ENCODE measurements at places on chromosomes 13 and 19.

DNA sequence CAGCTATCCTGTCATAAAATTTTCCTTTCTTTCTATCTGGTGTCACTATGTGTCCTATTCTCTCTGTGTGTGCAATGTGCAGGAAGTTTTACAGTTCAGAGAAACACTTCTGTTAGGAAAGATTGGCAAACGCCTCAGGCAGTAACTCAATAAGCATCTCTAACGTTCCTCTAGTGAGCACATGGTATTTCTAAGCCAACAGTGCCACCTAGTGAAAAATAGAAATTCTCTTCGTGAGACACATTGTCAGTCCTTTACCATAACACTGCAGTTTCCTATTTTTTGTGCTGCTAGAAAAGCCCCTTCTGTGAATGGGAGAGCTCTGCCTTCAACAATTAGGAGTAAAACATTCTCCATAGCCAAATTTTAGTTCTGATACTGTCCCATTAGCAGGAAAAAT lies 50.7 kb downstream of the ZNF723 start:
- no peak for DNase-seq

DNA sequence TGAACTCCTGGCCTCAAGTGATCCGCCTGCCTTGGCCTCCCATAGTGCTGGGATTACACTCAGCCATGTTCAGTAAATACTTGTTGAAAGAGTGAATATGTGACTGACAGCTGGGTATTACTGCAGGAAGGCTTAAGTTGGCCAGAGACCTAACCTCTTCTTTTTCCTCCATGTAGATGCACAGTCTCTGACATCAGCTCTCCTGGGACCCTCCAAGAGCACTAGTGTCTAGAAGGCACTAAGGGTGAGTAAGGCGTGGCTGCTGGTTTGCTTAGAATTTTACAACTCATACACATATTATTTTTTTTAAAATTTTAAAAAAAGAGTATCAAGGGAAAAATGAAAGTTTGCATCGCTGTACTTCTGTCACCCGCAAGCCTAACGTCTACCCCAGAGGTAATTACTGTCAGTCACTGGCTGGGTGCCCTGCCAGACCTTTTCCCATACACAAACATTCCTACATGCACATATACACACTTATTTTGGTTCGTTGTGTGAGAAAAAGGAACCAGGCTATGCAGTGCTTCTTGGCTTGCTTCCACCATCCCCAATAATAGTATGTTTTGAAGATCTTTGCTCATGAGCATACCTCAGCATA lies 122.0 kb downstream of the SIPA1L3 start:
- DNase-seq: no peak

DNA sequence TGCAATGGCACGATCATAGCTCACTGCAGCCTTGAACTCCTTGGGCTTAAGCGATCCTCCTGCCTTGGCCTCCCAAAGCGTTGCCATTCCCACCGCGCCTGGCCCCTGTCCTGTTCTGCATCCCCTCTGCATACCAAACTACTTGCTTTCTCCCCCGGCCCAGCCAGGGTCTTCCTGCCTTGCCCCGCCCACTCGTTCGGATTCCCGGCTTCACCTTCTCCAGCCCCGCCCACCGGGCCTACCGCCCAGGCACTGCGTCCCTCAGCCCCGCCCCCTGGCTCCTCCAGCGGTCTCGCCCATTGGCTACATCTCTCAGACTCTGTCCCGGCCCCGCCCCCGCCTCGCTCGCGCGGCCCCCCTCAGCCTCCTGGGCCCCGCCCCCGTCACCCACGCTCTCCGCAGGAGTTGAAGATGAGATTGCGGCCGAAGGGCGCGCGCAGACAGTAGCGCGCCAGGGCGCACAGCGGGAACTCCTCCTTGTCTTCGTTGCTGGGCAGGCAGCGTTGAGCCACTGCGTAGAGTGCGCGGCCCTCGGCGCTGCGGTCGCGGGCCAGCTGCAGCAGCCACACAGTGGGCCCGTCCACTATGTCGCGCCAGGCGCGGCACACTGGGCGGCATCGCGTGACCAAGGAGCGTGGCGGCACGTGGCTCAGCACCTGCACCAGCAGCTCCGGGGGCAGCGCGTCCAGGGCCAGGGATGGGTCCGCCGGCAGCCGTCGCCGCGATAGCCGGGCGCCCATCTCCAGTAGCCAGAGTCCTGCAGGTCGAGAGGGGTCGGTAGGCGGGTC lies 19.0 kb downstream of the MRPS12 start:
- peak; percentile 94 for DNase-seq

DNA sequence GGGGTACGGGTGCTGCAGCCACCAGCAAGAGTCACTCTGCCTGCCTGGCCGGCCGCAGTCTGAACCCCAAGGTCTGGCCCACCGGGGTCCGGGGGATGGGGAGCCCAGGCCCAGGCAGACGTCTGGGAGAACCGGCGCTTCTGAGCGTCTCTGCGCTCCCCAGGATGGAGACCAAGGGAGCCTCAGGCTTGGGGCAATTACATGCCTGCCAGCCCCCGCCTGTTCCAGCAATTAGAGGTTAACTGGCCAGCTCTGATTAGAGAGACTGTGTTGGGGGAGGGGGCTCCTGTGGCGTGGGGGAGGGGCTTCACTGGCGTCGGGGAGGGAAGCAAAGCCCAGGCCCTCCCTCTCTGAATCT lies 11.9 kb downstream of the MEIS3 start:
- DNase-seq: no peak

DNA sequence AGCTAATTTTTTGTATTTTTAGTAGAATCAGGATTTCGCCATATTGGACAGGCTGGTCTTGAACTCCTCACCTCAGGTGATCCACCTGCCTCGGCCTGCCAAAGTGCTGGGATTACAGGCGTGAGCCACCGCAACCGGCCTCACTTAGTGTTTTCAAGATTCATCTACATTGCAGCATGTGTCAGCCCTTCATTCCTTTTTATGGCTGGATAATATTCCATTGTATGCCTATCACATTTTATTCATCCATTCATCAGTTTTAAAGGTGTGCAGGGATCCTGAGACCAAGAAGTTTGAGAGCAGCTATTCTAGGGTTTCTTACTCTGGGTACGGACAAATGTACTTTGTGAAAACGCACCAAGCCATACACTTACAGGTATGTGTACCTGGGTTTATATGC lies 9.1 kb downstream of the COQ8B start:
- DNase-seq: no peak

DNA sequence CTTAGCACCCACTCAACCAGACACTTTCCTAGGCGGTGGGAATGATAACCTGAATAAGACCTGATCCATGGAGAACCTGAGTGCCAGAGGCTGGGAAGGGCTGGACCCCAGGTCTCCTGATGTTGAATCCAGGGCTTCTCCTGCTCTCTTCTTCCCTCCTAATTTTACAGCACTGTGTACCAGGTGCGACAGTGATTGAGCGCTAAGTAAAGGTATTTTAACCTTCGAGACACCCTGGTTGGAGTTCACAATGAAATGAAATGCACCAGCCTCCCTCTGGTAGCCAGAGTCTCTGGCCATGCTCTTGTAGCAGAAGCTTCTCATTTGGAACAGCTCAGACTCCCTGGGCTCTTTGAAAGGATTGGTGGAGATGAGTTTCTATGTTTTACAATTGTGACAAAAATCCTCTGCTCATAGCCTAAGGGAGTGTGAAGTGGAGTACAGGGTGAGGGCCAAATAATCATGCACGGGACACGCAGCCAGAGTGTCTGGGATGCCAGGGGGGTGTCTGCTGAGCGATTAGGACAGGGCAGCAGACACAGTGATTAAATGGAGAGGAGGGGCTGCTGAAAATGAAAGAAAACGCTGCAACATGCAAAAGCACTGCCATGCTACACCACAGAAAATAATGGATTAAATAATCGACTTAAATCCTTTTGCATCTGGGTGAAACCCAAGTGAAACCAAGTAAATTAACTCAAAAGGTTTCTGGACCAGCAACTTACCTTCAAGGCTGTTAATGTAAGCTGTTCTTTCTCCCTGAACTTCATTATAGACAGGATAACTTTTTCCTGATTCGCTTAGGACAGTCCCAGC lies 83.8 kb downstream of the FAM216B start:
- DNase-seq: no peak

Measured in stimulated activated CD4-positive, alpha-beta T cell treated with anti-CD3 and anti-CD28 coated beads, Interleukin-15, amount 100 ng/mL, for 24 hours (primary cell).